Left lung (tissue), 14 donors: ENCODE measurements at places on chromosomes 16 and 17. TPM values are rescaled to one million over a fixed set of nuclear protein-coding genes. Genes with fewer than 3 reads are reported as not detected.

GRCh38 chr16:87368029-87368770, 15.4 kb downstream of the FBXO31 start:
- no peak for DNase-seq

- DNase-seq = no peak
Measured at GRCh38 chr16:80693553-80693952, 110.8 kb downstream of the CDYL2 start.

- no peak for DNase-seq
Measured at GRCh38 chr17:18129041-18129502, 20.5 kb downstream of the MYO15A start.

DNA sequence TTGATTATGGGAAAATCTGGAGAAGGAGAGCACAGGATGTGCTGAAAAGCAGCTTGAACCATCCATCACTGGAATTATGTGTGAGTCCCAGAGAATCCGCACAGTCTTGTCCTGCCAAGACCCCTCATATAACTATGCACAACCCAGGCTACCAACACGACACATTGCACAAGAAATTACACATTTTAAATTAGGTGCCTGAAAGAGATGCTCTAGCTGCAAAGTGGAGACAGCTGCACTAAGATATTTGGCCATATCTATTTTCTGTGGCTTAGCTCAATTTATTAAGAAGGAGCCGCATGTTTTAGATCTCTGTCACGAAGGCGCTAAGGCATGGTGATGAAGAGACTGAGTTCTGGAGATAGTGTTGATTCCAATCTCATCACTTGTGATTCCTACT, 1308.4 kb downstream of the CDH8 start:
- DNase-seq = no peak

GRCh38 chr17:18932360-18933055, 19.5 kb upstream of the SLC5A10 start:
- no peak for DNase-seq

DNA sequence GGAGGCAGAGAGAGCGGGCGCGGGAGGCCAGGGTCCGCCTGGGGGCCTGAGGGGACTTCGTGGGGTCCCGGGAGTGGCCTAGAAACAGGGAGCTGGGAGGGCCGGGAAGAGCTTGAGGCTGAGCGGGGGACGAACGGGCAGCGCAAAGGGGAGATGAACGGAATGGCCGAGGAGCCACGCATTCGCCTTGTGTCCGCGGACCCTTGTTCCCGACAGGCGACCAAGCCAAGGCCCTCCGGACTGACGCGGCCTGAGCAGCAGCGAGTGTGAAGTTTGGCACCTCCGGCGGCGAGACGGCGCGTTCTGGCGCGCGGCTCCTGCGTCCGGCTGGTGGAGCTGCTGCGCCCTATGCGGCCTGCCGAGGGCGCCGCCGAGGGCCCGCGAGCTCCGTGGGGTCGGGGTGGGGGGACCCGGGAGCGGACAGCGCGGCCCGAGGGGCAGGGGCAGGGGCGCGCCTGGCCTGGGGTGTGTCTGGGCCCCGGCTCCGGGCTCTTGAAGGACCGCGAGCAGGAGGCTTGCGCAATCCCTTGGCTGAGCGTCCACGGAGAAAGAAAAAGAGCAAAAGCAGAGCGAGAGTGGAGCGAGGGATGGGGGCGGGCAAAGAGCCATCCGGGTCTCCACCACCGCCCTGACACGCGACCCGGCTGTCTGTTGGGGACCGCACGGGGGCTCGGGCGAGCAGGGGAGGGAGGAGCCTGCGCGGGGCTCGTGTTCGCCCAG, 1.2 kb upstream of the CBX4 start:
- peak; percentile 90 for DNase-seq

- DNase-seq = no peak
Measured at GRCh38 chr17:74610108-74610507, 13.4 kb downstream of the CD300E start.

Gene NLRC5
- total RNA-seq = 93.3 TPM

Gene HOXB1
- not detected for total RNA-seq

Gene KRTAP17-1
- not detected for total RNA-seq

Gene WNK4
- total RNA-seq = not detected

Gene KRTAP3-2
- not detected for total RNA-seq

Gene GRB7
- total RNA-seq = 12.4 TPM

Gene ABCA5
- 15.6 TPM for total RNA-seq
